ENCODE measurements at places on chromosomes 11 and 22.

DNA sequence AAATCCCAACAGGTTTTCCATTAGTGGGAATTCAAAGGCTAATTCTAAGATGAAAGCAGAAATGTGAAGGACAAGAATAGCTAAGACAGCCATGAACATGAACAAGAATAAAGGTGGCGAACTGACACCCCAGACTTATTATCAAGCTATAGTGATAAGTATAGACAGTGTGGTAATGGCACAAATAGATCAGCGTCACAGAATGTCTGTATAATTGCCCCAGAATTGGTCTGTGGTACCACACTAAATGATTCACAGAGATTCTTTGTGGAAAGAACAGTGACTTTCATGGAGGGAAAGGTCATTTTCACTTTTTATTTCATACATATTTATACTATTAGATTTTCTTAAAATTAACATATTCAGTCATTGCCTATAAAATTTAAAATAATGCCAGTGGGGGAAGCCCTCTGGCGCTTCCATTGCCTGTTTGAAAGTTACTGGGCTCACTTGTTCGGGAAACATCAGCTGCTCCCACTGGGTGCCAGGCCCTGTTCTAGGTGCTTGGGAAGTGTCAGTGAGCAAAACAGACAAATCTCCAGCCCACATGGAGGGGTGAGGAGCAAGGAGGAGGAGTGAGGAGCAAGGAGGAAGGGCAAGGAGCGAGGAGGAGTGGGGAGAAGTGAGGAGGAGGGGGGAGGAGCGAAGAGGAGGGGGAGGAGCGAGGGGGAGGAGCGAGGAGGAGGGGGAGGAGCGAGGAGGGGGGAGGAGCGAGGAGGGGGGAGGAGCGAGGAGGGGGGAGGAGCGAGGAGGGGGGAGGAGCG is 11.3 kb upstream of the NLRP6 start:
- no peak for DNase-seq

- no peak for DNase-seq
Observed at GRCh38 chr22:48603621-48604320, 1223.9 kb downstream of the BRD1 start.

GRCh38 chr22:19879992-19880785 is 25.5 kb upstream of the GNB1L start:
- DNase-seq: no peak

- no peak for DNase-seq
Observed at GRCh38 chr11:92107331-92107730, 117.3 kb upstream of the FAT3 start.

GRCh38 chr11:66267039-66267378 is 1.4 kb upstream of the RAB1B start:
- DNase-seq: no peak

DNA sequence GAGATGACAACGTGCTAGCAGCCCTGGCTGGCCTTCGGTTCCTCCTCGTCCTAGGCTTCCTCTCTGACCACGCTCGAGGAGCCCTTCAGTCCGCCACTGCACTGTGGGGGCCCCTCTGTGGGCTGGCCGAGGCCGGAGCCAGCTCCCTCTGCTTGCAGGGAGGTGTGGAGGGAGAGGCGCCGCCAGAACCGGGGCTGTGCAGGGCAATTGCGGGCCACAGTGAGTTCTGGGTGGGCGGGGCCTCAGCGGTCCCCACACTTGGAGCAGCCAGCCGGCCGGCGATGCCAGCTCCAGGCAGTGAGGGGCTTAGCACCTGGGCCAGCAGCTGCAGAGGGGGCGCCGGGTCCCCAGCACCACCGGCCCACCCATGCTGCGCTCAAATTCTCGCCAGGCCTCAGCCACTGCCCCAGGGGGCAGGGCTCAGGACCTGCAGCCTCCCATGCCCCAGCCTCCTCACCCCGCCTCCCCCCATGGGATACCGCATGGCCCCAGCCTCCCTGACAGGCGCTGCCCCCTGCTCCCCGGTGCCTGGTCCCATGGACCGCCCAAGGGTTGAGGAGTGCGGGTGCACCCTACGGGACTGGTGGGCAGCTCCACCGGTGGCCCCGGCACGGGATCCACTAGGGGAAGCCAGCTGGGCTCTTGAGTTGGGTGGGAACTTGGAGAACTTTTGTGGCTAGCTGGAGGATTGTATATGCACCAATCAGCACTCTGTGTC is 399.4 kb downstream of the LUZP2 start:
- no peak for DNase-seq

DNA sequence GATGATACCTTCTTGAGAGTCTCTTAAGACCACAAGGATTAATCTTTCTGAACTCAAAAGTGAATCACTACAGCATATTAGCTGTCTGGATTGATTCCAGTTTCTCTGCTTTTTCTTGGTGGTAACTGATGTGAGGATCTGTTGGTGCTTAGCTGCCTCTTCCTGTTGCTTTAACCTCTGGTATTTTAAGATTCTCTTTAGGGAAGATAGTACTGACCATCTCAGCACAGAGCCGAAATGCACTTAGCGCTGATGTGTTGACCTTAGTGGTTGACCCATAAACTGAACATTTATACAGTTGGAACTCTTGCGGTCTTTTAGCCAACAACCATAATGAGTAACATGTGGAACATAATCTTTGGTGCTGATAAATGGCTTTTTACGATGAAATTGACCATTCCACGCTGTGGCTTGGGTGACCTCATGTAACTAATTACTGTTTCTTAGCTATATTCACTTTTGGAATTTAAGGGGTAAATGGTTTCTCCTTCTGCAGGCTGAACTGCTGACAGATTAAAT is 33.7 kb downstream of the APLP2 start:
- peak; percentile 99 for DNase-seq

DNA sequence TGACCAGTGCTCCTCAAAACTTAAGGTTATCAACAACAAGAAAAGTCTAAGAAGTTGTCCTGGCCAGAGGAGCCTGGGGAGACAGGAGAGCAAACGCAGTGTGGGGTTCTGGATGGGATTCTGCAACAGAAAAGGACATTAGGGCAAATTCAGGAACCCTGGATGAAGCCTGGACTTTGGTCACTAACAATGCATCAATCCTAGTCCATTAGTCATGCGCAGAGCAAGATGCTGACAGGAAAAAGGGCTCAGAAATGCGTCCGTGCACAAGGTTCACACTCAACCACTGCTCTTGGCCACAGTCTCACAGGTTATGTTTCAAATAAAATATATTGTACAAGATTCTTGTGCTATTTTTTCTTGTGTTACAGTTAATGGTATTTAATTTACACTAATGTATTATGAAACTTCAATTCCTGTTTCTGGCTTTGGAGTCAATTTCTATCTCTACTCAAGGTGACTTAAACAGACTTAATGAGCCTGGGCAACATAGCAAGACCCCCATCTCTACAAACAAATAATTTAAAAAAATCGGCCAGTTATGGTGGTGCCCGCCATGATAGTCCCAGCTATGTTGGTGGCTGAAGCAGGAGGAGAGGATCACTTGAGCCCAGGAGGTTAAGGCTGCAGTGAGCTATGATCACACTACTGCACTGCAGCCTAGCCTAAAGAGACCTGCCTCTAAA is 13.6 kb downstream of the GNB1L start:
- DNase-seq: no peak
